NCI-H1694 treated with DMSO at 0.1 percent for 48 hours (cell line): ENCODE measurements at places on chromosomes 16 and 17.

DNA sequence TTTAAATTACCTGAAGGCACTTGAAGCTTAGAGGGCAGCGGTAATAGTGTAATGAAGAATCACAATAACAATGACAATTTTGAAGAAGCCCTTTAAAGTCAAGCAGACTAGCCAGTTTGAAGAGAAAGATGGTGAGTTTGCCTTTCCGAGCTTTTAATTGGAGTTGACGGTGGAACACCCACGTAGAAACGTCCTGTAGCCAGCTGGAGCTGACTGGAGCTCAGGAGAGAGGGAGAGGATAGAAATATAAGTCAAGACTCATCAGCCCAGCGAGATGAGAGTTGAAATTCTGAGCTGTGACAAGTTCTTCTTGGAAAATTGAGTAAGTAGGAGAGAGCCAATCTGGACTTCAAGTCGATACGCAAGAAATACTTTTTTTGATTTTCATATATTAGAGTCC is 91.7 kb upstream of the CACNG3 start:
- DNase-seq, result no peak

GRCh38 chr16:5379954-5380353 is 282.4 kb upstream of the EEF2KMT start:
- DNase-seq, result no peak

GRCh38 chr16:14179116-14179515 is 108.0 kb downstream of the MRTFB start:
- no peak for DNase-seq

GRCh38 chr17:61002316-61002736 is 324.7 kb downstream of the BCAS3 start:
- peak; percentile 82 for DNase-seq

- DNase-seq, result peak; percentile 16
Observed at GRCh38 chr17:46818316-46818928, at the start of gene WNT3. Gene WNT3 (minus strand): TSS chr17:46818692. CDS start chr17:46818597, 95 bp downstream.

DNA sequence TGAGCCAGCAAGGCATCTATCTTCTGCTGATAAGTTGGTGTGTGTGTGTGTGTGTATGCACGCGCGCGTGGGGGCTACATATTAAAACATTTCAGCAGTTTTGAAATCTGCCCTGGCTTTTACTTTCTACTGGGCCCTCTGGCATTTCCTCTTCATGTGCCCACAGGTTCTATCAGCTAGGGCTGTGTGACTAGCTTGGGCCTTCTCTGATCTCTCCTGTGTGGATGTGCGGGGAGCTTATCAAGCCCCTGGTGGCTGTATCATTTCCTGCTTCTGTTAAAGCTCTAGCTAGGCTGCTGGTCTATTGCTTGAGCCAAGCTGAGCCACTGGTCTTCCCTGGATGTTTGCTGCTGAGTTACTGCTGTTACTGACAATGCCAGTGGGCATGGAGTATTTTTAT is 132.5 kb downstream of the AATF start:
- no peak for DNase-seq

GRCh38 chr16:51953286-51953985 is 593.5 kb downstream of the TOX3 start:
- DNase-seq, result no peak

GRCh38 chr17:44541884-44542581 is 15.3 kb upstream of the FZD2 start:
- DNase-seq, result no peak

GRCh38 chr17:55730380-55730779 is 7.7 kb upstream of the TMEM100 start:
- no peak for DNase-seq

- DNase-seq, result no peak
Observed at GRCh38 chr17:28105501-28105900, 63.0 kb downstream of the NLK start.

DNA sequence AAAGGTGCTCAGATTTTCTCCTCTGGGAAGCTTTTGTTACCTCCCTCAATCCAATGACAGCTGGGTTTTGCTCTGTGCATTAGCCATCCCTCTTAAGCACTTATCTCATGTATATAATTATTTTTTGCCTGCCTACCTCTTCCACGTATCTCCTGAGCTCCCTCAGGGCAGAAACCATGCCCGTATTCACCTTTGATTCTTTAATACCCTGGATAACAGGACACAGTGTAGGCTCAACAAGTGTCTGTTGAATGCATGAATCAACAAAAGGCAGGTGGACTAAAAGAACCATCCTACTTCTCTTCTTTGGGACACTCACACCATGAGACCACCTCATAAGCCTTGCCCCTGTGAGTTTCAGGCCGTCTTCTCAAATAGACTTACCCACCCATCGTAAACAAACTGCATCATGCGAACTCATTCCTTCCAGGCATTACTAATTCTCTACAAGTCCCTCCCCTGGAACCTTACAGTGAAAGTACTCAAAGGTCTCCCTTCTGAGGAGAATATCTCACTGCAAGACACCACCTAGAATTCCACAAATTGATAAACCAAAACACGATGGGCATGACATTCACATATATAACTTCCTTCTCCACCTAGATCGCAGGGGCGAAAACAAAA is 3.2 kb downstream of the ARHGAP17 start:
- DNase-seq, result no peak

DNA sequence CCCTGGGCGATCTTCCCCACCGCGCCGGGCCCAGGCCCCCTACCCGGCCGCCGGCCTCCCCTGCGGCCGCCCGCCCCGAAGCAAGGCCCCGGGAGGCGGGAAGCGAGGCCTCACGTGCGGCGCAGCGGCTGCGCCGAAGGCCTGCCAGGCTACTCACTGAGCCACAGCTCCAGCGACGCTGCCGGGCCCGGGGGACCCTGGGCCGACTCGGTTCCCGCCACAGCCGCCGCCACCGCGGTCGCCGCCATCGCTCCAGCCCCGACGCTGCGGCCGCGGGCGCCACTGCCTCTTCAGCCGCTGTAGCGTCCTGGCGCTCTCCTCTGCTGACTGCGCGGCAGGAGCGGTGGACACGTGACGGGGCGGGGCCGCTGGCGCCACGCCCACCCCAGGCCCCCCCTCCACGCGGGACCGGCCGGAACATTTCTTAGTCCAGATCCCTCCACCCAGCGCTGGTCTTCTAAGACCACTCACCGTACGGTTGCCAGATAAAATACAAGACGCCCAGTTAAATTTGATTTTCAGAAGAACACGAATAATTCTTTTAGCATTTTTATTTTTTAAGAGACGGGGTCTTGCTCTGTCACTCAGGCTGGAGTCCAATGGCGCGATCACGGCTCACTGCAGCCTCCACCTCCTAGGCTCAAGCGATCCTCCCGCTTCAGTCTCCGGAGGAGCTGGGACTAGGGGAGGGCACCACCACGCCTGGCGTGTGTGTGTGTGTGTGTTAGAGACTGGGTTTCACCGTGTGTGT is at the start of gene GGA2:
Gene GGA2 (minus strand): TSS at position 331 of the 751 bp plus-strand sequence. CDS start 83 bp downstream, at position 248.
- DNase-seq, result peak; percentile 77

- DNase-seq, result peak; percentile 3
Observed at GRCh38 chr16:73483934-73484711, 436.2 kb upstream of the ZFHX3 start.

GRCh38 chr16:79150151-79150550 is 450.4 kb downstream of the MAF start:
- DNase-seq, result no peak

DNA sequence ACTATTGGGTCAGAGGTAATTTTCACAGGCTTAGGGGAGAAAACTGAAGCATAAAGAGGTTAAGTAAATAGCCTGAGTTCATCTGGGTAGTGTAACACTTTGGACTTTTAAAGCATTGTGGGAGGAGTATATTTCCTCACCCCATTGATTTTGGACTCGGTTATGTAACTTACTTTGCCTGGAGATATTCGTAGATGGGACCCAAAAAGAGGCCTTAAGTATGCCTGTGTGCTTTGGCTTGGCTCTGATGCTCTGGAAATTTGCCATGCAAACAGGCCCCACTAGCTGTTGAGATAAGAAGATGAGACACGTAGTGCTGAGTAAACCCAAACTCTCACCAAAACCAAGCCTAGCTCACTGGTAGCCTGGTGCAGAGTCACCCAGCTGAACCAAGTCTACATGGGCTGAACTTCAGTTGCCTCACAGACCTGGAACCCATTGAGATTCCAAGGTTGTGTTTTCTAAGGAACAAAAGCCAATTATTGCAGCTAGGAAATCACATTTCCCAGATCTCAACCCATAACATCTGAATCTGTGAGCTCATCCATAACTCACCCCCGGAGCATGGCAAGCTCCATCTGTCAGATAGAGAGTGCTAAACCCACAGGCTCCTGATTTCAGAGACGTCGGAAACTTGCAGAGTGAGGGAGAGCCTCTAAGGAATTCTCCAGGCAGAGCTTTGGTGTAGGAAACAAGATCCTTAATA is 536.0 kb upstream of the C16orf82 start:
- no peak for DNase-seq

GRCh38 chr17:43015579-43015978 is 6.6 kb downstream of the VAT1 start:
- DNase-seq, result no peak

- DNase-seq, result no peak
Observed at GRCh38 chr17:681738-682529, 32.7 kb downstream of the VPS53 start.

DNA sequence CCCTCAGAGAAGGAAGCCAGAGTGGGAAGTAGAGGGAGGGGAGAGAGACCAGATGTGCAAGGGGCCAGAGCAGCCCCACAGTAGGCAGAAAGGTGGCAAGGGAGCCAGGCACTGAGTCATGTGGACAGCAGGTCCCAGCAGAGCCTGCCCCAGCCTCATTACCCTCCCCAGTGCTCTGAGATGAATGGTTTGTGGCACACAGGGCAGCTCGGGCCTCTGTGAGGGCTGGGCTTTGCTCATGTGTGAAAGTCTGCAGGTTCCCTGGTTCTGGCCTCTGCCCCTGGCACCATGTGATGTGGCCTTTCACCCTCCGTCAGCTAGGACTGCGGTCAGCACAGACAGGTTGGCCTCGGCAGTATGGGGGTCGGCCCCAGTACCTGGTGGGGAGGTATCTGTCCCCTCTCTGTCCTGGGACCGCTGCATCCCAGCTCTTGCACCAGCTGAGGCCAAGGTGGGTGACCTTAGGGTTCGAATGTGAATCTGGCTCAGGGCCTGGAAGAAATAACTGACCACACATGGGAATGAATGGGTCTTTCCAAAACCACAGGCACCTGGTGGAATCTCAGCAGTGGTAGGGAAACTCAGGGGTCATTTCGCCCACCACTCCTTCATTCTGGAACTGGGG is 8.9 kb downstream of the LRRC75A start:
- DNase-seq, result no peak

- no peak for DNase-seq
Observed at GRCh38 chr16:67101311-67102082, 8.2 kb upstream of the PHAF1 start.

DNA sequence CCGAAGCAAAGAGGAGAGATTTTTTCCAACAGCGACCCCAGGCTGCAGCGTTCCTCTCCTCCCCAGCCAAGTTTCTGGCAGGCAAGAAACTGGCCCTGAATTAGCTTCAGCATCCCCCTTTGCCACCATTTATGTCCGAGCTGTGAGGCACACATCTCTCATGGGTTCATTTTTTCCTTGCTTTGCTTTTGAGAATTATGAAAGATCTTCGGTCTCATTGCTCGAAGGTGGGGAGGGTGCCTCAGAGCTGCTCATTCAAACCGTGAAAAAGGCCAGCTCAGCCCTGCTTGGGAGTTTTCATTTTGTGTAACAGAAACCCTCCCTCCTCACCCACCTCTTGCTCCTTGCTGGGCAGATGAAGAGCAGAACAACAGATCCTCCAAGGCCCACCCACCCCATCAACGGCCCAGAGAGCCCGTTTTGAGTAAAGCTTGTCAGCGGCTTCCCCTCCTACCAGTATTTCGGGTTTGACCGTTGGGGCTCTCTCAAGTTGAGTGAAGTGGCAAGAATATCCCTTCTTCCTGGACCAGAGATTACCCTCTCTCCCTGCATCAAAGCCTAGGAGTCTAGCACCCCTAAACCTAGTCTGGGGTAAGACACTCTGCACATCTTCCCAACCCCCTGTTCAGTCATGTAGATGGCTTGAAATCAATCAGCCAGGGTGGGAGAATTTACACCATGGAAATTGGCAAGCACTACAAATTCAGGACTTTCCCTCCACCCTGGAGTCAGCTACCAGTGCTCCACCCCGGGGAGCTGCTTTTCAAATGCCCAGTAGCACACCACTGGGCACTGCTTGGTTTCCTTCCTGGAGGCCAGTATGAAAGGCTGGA is 1.8 kb downstream of the CCR7 start:
- DNase-seq, result no peak

DNA sequence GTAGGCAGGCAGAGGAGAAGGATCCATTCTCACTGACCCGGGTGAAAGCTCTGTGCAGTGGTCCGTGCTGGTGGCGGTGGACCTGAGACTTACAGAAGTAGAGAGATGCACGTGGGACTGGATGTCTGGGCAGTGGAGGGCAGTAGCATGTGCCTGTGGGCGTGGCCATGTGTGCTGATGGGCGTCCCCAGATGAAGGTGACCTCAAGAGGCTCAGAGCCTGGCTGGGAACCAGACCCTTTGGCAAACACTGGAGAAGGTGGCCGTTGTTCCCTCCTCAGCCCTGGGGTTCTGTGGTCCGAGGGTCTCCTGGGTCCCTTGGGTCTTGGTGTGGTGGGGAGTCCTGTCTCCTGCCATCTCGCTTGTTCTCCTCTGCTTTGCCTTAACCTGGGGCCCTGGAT is 15.6 kb downstream of the WSCD1 start:
- DNase-seq, result no peak

DNA sequence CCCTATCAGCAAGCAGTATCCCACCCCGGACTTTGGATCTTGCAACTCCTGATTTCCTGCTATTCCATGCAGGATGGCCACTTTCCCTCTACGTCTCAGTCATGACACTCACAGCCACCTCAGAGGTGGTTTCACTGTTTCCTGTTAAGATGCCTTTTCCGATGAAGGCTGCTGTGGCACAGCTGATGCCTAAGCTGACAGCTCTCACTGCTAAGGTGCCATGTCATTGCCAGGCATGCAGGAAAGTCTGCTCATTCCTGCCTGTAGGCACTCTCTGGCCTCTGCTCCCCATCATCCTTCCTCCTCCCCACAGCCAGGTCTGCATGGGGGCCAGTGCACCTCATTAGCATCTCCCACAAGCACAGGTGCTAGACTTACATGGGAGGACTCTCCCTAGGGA is 173.0 kb downstream of the CBLN1 start:
- DNase-seq, result no peak

DNA sequence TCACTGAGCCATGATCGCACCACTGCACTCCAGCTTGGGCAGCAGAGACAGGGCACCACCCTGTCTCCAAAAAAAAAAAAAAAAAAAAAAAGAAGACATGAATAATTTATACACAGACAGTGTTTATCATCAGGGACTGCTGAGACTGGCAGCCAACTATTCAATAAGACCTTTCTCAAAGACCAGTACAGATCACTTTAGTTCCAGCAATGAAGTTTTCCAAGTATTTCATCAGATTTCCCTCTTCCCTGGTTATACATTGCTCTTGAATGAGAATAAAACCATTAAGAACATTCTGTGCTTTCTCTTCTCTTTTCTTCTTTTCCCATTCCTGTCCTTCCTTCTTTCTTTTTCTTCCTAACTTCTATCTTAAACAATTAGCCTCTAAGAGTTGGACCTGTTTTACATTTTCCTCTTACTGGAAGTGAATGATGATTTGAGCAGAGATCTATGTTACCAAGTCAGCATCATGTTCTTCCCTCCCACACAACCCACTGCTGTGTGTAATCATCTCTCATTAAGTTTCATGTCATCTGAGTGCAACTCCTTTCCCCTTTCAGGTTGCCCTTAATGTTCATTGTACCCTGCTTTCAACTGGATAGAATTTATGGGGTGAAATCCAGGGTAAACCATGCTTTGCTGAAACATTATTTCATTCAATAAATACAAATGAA is 35.9 kb upstream of the SMIM36 start:
- no peak for DNase-seq
